ENCODE measurements at places on chromosomes 5 and 9.
A peak's percentile ranks its signal among the peaks of the same experiment; 100 is the strongest.

DNA sequence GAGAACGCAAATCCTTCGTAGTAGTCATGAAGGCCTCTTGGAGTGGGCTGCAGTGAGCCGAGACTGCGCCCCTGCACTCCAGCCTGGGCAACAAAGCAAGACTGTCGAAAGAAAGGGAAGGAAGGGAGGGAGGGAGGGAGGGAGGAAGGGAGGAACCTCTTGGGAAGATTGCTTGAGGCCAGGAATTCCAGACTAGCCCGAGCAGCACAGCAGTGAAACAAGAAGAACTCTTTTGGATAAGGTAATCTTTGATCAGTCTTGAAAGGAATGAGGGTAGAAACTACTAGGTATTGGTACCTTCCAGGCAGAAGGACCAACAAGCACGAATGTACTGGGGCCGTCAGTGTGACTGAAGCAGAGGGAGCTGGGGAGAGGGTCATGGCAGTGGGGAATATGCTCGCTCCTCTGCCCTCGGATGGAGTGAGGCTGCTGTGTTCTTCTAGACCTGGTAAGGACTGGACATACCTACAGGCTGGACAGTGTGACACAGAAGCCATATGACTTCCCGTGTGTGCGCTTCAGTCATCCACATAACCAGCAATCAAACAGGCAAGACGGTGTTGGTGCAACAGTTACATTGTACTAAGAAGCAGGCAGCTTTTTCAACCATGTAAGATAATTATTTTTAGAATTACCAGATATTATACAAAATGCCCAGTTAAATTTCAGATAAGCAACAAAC is 45.2 kb downstream of the P4HA2 start:
- peak; percentile 30 for DNase-seq

DNA sequence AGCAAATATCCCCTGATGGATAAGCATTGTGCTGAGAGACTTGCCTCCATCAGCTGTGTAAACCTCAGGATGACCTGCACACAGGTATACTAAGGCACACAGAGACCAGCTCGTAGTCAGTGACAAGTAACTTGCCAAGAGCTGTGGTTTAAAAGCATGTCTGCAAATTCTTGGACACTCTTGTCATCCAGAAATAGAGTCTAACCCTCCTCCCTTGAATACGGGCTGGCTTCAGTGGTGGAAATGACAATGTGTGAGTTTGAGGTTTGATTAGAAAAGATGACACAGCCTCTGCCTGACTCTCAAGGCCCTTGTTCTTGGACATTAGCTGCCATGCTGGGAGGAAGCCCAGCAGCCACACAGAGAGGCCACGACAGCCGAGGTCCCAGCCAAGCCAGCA is 114.4 kb downstream of the GADD45G start:
- DNase-seq: no peak

DNA sequence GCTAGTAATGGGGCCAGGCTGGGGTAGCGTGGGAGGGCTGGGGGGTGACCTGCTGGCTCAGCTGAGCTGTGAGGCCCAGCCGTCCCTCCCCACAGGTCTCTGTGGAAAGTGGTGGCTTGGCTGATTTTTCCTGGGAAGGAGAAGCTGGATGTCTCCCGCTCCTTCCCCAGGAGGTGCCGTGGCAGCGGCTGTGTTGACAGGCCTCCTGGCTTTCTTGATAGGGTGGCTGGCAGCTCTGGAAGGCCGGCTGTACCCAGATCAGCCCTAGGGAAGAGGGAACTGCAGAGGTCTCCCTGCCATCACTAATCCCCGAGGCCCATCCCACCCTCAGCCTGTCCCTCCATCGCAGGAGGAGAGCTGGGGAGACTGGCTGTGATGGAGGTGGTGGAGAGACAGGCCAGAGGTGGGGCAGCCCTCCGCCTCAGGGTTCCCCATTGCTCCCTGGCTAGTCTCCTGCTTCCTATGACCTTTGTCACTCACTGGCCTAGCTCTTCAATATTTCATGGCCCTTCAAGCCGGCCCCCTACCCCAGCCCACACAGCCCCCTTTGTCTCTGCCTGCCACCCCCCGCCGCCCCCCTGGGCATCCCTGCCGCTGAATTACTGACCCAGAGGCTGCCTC is 6.8 kb downstream of the CXXC5 start:
- DNase-seq: no peak

GRCh38 chr9:122116448-122117173 is 23.5 kb upstream of the TTLL11 start:
- DNase-seq: no peak

- no peak for DNase-seq
These were observed 21.4 kb downstream of the SPINK1 start for GRCh38 chr5:147809830-147810666.

GRCh38 chr9:130138171-130138653 is 34.0 kb upstream of the NCS1 start:
- peak; percentile 98 for DNase-seq

DNA sequence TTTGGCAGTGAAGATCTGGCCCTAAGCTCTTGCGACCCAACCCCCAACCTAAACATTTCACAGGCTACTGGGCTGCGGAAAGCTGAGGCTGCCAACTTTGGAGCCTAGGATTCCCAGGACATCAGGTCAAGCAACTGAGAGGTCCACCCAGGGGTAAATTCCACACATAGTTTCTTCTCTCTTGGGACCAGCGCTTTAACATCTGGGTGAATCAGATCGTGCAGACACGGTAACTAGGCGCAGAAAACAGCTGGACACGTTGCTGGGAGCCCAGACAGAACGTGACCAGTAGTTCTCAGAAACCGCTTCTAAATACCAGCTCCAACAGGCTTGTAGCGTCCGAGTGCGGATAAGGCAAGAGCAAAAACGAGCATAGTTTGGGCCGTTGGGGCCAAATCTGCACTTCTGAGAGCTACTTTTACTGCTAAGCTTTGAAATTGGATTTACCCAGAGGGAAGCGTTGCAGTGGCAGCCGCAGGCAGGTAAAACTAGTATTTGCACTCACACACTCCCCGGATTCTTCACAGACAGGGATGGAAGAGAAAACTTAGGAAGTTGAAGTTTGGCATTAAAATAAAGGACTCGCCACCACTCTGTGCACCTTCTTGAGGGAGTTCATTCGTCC is 11.8 kb downstream of the ITGA1 start:
- peak; percentile 94 for DNase-seq

DNA sequence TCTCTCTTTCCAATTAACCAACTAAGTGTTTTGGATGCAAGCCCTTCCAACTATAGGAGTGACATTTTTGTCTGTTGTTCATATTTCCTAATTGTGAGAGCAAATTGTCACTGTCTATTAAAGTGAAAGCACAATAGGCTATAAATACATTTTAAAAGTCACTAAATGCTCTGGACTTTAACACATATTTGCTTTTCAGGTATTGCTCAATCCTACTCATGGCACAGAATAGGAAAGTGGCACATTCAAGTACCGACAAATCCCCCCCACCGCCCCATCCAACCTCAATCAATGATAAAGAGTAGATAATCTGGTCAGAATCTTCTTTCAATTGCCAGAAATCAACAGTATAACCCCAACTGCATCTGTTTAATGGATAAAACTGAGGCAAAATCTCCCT is 419.8 kb downstream of the PLK2 start:
- no peak for DNase-seq

- DNase-seq: peak; percentile 96
These were observed 214.4 kb downstream of the NXNL2 start for GRCh38 chr9:88749420-88749819.

DNA sequence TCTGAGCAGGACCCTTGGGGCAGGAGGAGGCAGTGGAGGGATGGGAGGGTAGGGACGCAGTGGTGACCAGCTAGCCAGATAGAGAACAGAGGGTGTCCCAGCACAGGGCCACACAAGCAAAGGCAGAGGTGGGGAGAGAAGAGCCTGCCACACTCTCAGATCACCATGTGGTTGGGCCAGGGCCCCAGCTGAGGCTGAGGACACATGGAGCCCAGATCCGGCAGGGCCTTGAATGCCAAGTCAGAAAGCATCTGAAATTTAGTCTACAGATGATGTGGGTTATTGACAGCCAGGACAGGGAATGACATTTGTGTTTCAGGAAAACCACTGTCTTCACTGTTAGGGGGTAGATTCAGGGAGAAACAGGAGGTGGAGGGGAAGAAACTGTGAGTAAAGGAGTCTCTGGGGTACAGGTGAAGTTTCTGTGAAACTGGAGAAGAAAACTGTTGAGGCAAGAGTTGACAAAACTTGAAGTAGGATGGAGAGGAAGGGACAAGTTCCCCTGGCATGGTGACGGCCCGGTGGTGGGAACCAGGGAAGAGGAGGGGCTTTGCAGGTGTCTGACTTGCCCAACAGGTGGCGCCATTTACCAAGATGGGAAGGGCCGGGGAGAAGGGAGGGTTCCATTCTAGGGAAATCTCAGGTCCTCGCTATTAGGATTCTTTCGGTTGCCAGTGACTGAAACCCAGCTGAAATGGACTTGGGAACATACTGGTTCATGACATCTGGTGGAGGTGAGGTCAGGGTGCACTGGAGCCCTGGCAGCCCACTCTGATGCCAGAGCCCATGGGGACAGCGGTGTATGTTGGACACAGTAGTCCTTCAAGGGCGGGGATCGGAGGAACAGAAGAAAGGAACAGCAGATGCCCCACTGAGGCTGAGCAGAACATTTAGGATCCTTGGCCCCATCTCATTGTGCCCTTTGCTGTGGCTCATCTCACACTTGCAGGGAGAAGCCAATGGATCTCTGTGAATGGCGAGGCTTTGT is 100.1 kb downstream of the KCNIP1 start:
- peak; percentile 49 for DNase-seq

GRCh38 chr9:112725961-112726360 is 8.0 kb upstream of the INIP start:
- DNase-seq: no peak

- no peak for DNase-seq
These were observed 307.5 kb downstream of the EBF1 start for GRCh38 chr5:158792186-158792585.

DNA sequence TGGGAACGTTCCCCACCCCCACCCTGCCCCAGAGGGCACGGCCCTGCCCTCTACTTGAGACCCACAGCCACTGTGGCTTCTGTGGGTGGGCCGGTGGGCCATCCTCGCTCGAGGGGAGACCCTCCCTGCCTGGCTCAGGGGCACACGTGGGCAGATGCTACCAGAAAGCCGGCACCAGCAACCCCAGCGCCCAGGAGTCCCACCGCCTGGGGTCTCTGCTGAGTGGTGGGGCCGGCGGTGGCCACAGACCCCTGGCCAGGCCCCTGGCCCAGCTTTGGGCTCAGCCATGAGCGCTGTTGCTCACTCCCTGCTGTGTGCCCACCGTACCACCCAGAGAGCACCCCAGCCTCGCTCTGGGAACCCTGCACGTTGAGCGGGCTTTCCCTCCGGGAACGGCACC is 16.5 kb upstream of the NRARP start:
- DNase-seq: no peak
